ENCODE measurements at places on chromosomes 5 and 9. TPM values are rescaled to one million over a fixed set of nuclear protein-coding genes. Genes with fewer than 3 reads are reported as not detected.

Gene NUTM2G
- total RNA-seq = not detected

Gene PCSK5
- 0.93 TPM for total RNA-seq

Gene SLIT3
- total RNA-seq = 1.3 TPM

Gene PCDH1
- total RNA-seq = 9.8 TPM

Gene RANBP3L
- total RNA-seq = 0.33 TPM

Gene PPP3R2
- not detected for total RNA-seq

Gene LECT2
- total RNA-seq = 72.0 TPM

Measured in liver (tissue), 10 donors.